Left forelimb (tissue), 1 donor: ENCODE measurements at places on chromosomes 4 and X.

DNA sequence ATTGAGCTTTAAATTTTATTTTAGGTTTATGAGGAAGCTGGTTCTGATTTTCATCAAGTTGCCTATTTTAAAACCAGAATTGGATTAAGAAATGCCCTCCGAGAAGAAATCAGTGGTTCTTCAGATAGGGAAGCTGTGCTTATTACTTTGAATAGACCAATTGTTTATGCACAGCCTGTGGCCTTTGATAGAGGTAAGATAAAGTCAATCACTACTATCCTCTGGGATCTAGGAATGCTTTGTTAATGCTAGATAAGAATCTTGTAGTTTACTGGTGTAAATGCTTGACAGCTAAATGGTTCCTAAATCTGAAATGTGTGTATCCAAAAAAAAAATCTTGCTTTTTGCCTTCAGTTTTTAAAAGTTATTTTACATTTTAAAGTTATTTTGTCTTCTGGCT lies 73.0 kb upstream of the ADAD1 start:
- no peak for DNase-seq

GRCh38 chrX:118760025-118760424 lies 32.6 kb downstream of the IL13RA1 start:
- no peak for DNase-seq

DNA sequence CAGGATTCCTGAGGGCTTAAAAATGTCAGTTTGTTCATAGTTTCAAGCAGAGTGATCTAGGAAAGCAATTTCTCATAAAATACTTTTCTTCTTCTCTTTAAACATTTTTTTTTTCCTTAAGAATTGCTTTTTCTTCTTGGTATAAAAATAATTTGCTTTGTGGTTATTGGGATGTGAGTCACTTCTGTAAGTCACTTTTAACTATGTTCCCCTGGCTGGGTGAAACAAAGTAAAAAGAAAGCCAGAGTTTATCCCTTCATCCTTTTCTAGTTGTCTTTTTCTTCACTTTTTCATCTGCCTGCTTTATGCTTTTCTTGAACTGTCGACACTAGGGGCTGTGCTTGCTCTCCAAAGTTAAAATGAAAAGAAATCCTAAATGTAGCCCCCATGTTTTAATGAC lies 33.5 kb downstream of the ARSJ start:
- no peak for DNase-seq

DNA sequence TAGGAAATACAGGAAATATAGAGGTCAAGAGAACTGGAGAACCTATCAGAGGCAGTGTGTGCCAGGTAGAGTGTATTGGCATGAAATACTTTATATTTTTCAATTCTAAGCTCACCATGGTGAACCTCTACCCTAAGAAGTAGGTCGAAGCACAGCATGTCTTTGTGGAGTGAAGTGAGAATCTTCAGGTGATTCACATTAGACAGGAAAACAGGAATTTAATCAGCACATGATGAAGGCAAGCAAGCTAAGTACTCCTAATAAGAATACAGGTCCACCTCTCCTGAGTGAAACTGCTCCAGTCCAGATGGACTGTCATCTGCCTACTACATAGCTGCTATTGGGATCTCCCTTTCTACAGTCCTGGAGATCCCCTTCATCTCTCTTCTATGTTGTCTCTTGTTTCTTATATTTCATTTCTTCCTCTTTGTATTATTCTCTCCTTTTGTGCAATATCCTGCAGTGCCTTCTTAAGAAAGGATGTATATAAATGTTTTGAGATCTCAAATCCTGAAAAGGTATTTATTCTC lies 159.0 kb downstream of the LRBA start:
- no peak for DNase-seq

DNA sequence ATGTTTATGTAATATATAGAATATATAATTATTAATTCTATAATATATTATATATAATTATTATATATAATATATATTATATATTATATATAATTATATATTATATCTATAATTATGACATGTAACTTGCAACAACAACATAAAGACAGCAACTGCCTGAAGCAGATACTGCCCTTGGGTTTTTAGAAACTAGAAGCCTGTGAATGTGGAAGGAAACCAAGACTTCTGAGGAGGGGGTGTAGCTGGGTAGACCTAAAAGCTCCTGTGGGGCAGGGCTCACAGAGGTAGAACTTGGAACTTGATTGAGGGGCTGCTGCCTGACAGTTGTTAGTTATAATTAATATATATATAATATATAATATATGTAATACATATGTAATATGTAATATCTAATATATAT lies 167.2 kb upstream of the SLIT2 start:
- DNase-seq: no peak

GRCh38 chr4:72983709-72984108 lies 85.8 kb downstream of the COX18 start:
- no peak for DNase-seq

GRCh38 chr4:151359576-151359975 lies 34.2 kb upstream of the SH3D19 start:
- DNase-seq: no peak

- DNase-seq: no peak
These were observed 120.4 kb downstream of the ARAP2 start for GRCh38 chr4:36123906-36124305.

DNA sequence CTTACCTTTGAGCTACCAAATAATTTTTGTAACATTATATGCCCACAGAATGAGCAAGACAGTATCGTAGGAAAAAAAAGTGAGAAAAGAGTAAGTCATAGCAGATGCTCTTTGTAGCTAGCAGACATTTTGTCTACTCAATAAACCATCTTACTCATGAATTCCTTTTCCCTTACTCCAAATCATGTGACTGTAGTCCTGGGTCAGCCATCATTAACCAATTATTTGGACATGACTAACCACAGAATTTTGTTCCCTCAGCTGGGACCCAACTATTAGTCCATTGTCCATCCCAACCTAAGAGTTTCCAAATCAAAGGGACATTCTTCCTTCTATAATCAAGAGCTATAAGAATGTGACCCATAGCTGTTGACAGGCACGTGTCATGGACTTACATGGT lies 11.4 kb downstream of the UBE2D3 start:
- DNase-seq: no peak

- DNase-seq: no peak
These were observed 32.0 kb downstream of the DAPP1 start for GRCh38 chr4:99848591-99849001.

DNA sequence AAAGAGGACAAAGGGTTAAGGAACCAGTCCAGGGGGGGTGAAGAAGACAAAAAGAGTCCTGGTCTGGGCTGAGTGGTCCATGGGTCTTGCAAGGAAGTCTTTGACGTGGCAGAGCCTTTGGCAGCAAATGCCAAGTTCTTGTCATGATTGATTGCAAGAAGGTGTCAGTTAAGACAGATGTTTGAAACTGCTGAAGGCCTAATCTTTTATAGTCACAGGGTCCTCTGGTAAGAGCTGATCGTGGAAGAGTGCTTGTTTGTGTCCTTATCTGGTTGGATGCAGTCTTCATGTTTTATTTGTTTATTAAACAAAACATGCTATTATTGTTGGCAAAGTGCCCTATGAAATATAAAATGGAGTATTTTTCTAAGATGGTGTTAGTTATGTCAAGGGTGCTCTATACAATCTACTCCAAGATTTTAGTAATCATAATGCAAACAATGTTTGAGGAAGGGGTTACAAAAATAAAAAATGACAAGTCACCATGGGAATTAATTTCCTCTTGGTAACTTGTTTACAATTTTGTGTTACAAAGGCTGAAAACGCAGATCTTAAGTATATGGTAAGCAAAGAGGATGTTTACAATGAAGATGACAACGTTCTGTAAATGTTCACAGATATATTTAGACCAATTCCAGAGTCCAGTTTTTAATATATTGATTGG lies 85.9 kb downstream of the MAGED4 start:
- no peak for DNase-seq

DNA sequence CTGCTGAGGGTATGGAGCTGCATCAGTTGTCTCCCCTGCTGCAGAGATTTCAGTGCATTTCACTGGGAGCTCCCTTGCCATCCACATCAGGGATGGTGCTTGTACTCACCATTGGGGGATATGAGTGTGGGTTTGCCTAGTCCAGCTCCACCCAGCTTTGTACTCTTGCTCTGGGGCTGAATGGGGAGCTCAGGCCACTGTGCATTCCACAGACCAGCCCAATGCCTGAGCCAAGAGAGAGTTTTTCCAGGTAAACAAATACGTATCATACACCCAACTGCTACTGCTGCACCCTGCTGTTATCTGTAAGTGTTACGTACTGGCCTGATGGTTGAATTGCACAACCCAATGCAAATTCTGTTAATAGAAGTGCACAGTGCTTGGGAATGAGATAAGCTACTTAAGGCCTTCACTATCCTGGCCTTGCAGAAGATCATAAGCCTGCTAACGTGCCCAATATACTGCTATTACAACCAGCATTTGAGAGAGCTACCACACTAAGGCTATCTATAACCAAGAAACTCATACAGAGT lies 205.0 kb upstream of the DMD start:
- no peak for DNase-seq

DNA sequence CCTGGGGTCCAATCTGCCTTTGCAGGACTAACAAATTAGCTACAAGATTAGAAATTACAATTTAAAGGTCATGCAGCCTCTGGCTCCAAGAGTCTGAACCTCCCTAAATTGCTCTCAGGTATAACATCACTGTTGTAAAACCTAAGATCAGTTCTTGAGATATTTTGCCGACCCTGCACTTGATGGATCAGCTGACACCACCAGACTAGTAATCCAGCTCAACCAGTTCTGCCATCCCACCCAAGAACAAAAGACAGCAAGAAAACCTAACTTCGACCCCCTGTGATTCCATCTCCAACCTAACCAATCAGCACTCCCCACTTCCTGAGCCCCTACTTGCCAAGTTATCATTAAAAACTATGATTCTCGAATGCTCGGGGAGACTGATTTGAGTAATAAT lies 323.0 kb upstream of the BOD1L1 start:
- DNase-seq: no peak

DNA sequence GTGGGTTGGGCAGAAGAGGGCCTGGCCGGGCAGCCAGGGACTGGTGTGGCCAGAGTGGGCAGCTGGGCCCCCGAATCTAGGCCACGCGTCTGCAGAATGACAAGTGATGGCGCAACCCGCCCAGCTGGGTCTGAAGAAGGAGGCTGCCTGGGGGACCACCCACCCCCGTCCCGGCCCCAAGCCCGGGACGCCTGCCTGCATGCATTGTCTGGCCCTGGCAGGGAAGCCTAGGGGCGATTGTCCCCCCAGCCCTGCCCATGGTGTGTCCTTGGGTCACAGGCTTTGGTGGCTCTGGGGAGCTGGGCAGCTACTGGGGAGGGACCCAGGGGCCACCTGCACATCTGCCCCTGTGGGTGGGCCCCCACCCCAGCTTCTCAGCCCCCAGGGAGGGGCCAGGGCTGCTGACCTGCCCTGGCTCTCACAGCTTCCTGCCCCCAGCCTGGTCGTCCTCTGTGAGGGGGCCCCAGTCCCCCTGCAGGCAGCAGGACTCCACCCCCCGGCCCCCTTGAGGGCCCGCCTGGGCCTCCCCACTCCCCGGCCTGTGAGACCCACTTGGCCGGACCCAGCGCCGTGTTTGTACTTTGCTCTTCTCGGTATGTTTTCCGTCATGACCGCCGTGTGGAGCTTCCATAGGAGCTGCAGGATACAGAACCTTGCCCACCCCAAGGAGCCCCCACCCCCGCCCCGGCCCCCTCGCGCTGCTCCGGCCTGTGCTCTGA lies 4.9 kb downstream of the FGFR3 start:
- DNase-seq: no peak

GRCh38 chr4:45409536-45409935 lies 683.2 kb upstream of the GNPDA2 start:
- DNase-seq: no peak

GRCh38 chr4:87651941-87652340 lies 1.9 kb downstream of the DMP1 start:
- no peak for DNase-seq

DNA sequence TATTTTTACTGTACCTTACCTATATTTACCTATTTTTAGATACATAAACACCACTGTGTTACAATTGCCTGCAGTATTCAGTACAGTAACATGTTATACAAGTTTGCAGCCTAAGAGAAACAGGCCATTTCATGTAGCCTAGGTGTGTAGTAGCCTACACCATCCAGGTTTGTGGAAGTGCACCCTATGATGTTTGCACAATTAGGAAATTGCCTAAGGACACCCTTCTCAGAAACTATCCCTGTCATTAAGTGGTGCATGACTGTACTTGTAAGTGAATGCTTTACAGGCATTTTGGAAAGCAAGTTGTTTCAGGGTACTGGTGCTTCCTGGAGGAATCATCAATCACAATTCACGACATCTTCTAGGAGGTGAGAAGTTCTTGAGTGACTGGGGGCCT lies 991.8 kb upstream of the SLIT2 start:
- no peak for DNase-seq

GRCh38 chr4:146943691-146944375 lies 1.8 kb downstream of the TTC29 start:
- no peak for DNase-seq

GRCh38 chr4:64166365-64166764 lies 242.9 kb downstream of the TECRL start:
- DNase-seq: no peak

GRCh38 chr4:88015659-88016295 lies 8.3 kb downstream of the PKD2 start:
- no peak for DNase-seq

GRCh38 chr4:792626-793092 lies 33.3 kb downstream of the CPLX1 start:
- DNase-seq: no peak

DNA sequence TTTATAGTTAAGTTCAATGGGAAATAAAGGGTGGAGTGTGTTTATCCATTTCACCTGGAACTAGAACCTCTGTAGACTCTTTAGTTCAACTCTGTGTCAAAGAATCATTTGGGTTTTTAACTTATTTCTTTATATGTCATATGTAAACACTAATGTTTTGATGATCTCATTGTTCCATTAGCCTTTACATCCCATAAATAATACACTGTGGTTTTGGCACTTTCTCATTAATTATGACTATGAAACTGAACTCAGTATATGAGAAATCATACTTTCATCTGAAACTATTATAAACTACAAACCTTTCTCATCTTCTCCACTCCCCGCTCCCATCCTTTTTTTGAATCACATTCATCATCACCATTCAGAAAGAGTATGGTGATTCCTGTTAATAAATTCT lies 31.0 kb downstream of the F8 start:
- no peak for DNase-seq

- DNase-seq: no peak
These were observed 596.3 kb upstream of the TENM3 start for GRCh38 chr4:181646864-181647263.
